ENCODE measurements at places on chromosomes 11 and 22. TPM values are rescaled to one million over a fixed set of nuclear protein-coding genes. Genes with fewer than 3 reads are reported as not detected.

Gene GPHA2
- polyA plus RNA-seq, result not detected

Gene OR51V1
- not detected for polyA plus RNA-seq

Gene NLRP14
- 0.48 TPM for polyA plus RNA-seq

Gene PNPLA5
- not detected for polyA plus RNA-seq

Gene STK33
- polyA plus RNA-seq, result 13.9 TPM

Gene XKR3
- not detected for polyA plus RNA-seq

Gene SLC37A4
- 23.5 TPM for polyA plus RNA-seq

Gene CDHR5
- polyA plus RNA-seq, result not detected

Gene E2F8
- 0.07 TPM for polyA plus RNA-seq

Data from neural cell (in vitro differentiated cells).